ENCODE measurements at places on chromosomes 7 and 10.
A peak's percentile ranks its signal among the peaks of the same experiment; 100 is the strongest.

- DNase-seq, result no peak
Measured at GRCh38 chr10:79376078-79376628, 28.9 kb downstream of the PPIF start.

GRCh38 chr10:60350400-60350799 is 39.3 kb downstream of the ANK3 start:
- DNase-seq, result no peak

- no peak for DNase-seq
Measured at GRCh38 chr10:75103881-75104686, 7.4 kb upstream of the SAMD8 start.

DNA sequence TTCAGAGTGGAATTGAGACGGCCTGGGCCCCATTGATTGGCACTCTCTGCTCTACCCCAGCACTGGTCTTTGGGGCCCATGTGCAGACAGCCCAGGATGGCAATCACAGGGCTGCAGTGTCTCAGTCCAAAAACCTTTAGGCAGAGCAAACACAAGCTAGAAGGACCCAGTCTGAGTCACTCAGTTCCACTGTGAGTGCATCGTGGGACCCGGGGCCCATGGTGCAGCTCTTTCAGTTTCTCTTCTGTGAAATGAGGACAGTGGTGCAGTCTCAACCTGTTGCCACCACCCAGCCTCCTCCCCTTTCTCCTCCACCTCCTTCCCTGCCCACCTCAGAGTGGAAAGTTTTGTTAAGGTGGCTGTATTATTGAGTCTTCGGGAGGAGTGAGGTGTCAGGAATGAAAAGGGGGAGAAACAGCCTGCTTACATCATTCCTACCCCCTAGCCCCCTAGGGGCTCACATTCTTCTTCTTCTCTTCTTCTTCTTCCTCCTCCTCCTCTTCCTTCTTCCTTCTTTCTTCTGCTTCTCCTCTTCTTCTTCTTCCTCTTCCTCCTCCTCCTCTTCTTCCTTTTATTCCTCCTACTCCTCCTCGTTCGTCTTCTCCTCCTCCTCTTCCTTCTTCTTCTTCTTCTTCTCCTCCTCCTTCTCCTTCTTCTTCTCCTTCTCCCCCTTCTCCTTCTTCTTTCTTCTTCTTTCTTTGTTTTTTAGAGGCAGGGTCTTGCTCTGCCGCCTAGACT is 19.5 kb upstream of the CARD11 start:
- peak; percentile 86 for DNase-seq

GRCh38 chr7:105934572-105935185 is 28.4 kb upstream of the CDHR3 start:
- no peak for DNase-seq

DNA sequence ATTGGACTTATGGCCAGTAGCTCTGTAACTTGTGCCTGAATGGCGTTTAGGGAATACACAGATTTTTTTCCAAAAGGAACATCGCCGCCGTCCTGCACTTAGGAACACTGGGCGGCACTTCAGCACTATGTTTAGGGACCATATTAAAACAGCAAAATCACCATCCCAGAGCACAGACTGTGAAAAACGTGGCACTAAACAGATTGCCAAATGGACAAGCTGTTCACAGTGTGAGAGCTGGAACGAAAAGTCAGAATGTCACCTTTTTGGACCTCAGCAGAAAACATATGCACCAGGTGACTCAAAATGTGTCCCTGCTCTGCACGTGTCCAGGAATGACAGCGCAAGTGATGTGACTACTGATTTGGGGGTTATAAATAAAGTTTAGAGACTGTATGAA is 87.9 kb downstream of the ODAD2 start:
- DNase-seq, result no peak

- DNase-seq, result peak; percentile 69
Measured at GRCh38 chr7:107661081-107661864, 645 bp downstream of the SLC26A4 start.

- DNase-seq, result no peak
Measured at GRCh38 chr7:98458090-98458875, 57.4 kb upstream of the BAIAP2L1 start.

DNA sequence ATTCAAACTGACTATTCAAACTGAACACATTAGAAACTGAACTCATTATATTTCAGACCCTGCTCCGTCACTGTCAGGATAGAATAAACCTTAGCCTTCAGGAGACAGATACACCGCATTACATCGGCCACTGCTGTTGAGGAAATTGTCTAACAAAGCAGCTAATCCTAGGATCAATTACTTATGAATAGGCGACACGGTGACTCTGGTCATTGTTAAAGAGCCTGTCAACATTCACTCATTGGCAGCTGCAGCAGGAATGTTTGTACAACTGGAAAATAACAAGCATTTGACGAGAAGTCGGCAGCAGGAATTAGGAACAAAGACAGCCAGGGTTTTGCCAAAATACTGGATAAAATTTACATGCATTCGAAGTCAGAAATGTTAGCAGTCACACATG is 112.0 kb upstream of the MKX start:
- no peak for DNase-seq
